Foreskin melanocyte (primary cell): ENCODE measurements at places on chromosomes 5 and 9.

DNA sequence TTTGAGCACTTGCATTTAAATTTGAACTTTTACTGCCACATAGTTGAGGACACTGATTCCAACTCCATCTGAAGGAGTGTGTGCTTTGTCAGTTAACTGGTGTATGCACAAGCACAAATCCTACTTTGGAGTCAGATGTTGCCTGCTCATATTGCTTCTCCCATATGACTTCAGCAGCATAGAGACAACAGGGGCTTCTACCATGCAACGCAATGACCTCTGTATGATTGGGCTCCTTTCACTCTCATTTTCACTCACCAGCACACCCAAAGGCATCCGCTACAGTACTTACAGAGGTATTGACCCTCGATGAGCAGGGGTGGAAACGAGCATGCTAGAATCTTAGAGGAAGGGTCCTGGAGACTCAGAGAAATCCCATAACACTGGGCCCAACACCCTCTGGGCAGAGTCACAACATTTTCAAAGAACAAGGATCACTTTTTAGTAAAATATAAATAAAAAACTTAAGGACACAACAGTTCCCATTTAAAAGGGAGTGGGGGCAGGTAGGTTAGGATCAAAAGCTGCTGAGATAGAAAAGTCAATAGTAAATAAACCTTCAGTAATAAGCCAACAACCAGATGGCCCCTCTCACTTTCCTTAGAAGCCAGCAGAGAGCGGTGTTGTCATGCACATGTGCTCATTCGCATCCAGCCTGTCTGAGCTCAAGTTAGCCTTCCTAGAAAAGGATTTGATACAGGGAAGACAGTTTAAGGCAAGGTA, 203.8 kb downstream of the SNCAIP start:
- peak; percentile 29 for DNase-seq

GRCh38 chr5:119537704-119538103, 85.4 kb downstream of the HSD17B4 start:
- no peak for DNase-seq

DNA sequence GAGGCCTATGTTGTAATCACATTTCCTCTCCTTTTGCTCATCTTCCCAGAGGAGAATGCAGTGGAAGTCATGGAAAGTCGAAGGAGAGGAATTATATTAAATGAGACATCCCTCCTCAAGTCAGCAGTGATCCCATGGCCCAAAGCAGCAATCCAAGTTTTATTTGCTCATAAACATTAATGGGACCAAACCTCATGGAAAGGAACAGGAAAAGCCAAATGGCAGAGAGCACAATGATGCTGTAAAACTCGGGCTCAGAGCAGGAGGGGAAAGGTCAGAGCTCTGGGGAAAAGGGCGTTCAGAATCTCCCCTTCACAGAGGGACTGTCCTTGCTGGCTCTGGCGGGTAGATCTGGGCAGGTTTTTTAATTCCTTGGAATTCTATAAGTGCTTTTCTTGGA, 175.8 kb downstream of the C5orf15 start:
- DNase-seq = no peak

- DNase-seq = no peak
Observed at GRCh38 chr5:12772276-12772675, 868.0 kb upstream of the CTNND2 start.

DNA sequence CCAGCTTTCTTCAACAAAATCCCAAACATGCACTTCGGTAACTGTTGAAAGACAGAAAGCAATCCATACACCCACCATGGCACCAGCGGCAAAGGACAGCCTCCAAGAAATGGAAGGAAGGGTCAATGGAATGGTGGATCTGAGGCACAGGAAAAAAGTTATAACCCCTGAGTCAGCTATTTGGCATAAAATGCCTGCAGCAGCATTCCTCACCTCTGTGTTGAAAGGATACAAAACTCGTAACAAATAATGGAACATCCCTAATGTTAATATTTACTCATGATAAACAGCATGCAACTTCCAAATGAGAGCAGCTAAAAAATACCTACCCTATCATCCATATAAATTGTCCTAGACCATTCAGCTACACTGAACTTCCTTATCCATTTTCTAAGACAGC, 9.4 kb downstream of the FBXW11 start:
- no peak for DNase-seq

DNA sequence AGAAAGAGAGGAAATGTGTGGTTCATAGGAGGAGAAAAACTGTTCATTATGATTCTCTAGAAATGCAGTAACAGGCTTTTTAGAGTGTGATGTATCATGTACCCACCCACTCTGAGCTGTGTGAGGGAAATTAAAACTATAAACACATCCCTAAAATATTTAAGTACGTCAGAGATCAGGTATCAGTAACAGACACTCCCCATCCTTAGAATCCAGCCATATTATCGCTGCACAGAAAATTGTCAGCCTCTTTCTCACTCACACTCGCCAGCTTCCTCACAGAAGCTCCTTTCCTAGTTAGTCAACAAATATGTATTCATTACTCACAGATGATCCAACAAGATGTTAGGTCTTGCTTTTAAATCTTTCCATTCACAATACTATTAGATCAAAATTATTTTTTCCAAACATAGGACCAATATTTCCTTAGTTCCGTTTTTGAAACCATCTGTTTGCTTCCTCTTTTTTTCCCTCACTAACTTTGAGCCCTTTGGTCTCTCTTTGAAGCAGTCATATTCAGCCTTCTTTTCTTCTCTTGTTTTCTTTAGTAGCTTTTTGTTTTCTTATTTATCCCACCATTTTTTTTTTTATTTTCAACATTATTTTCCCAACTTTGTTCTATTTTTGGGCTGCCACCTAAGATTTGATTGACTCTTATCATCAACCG, 13.6 kb upstream of the MAST4 start:
- no peak for DNase-seq

- no peak for DNase-seq
Observed at GRCh38 chr5:135139381-135140134, 105.5 kb upstream of the PITX1 start.
